Large intestine (tissue), 12 donors: ENCODE measurements at places on chromosomes 1 and 21. TPM values are rescaled to one million over a fixed set of nuclear protein-coding genes. Genes with fewer than 3 reads are reported as not detected.
A peak's percentile ranks its signal among the peaks of the same experiment; 100 is the strongest.

DNA sequence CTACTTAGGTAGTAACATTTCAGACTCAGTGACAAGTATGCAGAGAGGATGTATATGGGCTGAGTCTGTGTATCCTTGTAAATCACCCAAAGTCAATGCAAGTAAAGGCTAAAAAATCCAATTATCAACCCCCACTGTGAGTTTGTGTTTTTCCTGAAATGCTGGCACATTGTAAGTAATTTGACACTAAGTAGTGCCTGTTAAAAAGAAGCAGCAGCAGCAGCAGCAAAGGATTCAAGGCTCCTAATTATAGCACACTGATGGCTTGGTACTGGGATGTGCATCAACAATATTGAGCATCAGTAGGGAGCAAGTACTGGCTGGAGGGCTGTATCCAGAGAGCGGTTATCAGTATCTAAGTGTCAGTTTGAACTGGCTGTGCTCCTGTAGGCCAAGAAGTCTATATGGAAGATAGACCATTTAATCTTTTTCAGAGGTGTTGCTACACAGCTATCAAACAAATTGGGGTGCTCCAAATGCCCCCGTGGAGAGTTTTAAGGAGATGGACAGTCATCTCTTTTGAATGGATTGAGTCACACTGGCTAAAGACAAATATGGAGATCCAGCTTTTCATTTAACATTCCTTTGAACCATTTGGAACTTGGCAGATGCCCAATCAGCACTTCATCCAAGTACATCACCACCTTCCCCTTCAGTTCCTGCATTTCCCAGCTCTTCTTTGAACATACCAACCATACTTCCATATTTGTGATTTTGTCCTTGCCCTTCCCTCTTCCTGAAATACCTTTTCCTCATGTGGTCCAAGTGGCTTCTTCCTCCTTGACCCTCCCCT is 241.2 kb upstream of the ST6GALNAC5 start:
- no peaks in the 10 kb centered on the region for H3K27me3 ChIP-seq
- peaks cover 5% of the 10 kb centered on the region for H3K36me3 ChIP-seq
- H3K27ac ChIP-seq: no peak overlapping the region
- no peak for DNase-seq
- no peak overlapping the region for H3K4me3 ChIP-seq
- no peaks in the 10 kb centered on the region for H3K4me1 ChIP-seq

- DNase-seq: no peak
- peak overlapping the region; percentile 64 for H3K27ac ChIP-seq
- H3K36me3 ChIP-seq: peaks cover 12% of the 10 kb centered on the region
- H3K4me3 ChIP-seq: no peak overlapping the region
- H3K4me1 ChIP-seq: peaks cover 59% of the 10 kb centered on the region
Measured at GRCh38 chr1:40984066-40984465, 4.6 kb downstream of the CTPS1 start.

DNA sequence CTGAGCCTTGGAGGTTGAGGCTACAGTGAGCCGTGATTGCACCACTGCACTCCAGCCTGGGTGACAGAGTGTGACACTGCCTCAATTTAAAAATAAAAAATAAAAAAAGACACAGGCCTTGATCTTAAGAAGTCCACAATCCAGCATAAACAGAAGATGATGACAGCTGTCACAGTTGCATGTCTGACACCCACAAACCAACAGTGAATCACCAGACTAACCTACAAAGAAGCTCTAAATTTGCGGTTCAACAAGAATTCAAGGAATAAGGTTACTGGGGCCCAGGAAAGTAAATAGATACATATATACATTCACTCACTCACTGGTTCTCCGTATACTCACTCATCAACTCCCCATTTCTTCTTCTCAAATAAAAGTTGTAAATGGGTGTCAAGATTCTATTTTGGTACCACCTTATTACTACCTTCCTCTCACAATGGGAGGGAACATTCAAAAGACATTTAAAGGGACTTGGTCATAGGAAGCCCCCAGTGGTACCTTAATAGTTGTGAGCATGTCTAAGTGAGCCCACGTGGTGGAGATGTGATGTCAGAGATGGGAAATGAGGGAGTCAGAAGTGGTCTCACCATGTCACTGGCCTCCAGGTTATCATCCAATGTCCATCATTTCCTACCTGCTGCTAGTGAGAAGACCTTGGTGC is 66.9 kb upstream of the PRDX6 start:
- H3K4me1 ChIP-seq: peaks cover 13% of the 10 kb centered on the region
- H3K27me3 ChIP-seq: no peaks in the 10 kb centered on the region
- no peak overlapping the region for H3K27ac ChIP-seq

DNA sequence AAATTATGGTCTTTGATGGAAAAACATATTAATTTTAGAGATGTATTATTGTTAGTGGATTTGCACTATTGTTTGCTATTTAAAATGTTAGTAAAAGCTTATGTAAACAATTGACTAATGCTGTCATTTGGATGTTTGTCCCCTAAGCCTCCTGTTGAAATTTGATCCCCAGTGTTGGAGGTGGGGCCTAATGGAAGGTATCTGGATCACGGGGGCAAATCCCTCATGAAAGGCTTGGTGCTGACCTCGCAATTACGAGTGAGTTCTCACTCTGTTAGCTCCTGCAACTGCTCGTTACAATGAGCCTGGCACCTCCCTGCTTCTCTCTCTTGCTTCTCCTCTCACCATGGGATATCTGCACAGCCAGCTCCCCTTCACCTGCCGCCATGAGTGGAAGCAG is 14.3 kb downstream of the TMEM35B start:
- H3K4me3 ChIP-seq: no peak overlapping the region
- DNase-seq: no peak
- no peak overlapping the region for H3K27ac ChIP-seq

- H3K36me3 ChIP-seq: no peaks in the 10 kb centered on the region
- DNase-seq: no peak
- H3K27ac ChIP-seq: no peak overlapping the region
- no peak overlapping the region for H3K4me3 ChIP-seq
- H3K27me3 ChIP-seq: peaks cover 21% of the 10 kb centered on the region
Measured at GRCh38 chr1:6165027-6165426, 15.1 kb downstream of the CHD5 start.

- H3K27ac ChIP-seq: no peak overlapping the region
- H3K4me1 ChIP-seq: no peaks in the 10 kb centered on the region
- H3K27me3 ChIP-seq: no peaks in the 10 kb centered on the region
Measured at GRCh38 chr1:100626397-100626796, 88.5 kb downstream of the GPR88 start.

DNA sequence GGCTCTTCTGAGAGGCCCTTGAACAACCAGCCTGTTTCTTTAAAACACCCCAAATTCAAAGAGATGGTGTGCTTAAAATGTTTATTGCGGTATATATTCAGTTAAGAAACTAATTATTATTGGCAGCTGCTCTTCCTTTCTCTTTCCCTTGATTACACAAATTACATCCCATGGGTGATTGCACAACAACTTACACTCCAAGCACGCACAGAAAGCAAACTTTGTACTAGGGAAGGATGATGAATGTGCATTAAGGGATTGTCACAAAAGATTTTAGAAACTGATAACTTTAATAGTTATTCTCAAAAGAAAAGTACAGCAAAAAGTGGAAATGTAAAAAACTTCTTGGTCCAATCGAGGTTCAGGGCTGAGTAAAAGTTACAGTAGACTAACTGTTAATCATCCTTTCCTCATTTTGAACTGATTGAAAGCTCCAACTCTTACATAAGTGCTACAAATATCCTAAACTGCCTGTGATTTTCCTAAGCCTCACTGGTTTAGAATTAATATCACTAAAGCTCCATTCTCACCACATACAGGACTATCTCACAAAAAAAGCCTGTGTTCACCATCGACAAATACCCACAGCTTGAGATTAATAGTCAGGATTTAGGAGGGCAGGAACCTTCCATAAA is 153.4 kb downstream of the TTLL7 start:
- H3K4me3 ChIP-seq: no peak overlapping the region
- DNase-seq: peak; percentile 86
- H3K4me1 ChIP-seq: peaks cover 15% of the 10 kb centered on the region
- no peaks in the 10 kb centered on the region for H3K36me3 ChIP-seq

DNA sequence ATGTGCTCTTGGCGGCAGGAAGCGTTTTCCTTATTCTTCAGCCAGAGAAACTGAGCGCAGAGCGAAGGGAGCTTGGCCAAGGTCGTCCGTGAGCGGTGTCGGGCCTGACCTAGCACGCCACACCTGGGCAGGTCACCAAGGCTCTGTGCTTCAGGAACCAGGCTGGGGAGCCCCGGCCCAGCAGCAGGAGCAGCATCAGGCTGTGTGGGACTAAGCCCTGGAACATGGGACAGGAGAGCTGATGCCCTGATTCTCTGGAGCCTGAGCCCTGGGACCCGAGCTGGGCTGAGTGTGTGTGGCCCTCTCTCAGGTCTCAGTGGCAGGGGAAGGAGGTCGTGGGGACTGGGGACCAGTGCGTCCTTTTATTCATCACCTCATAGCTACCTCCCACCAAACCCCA is 65.2 kb upstream of the ABCG1 start:
- no peak overlapping the region for H3K4me3 ChIP-seq
- no peaks in the 10 kb centered on the region for H3K36me3 ChIP-seq
- no peaks in the 10 kb centered on the region for H3K4me1 ChIP-seq
- H3K27ac ChIP-seq: no peak overlapping the region

DNA sequence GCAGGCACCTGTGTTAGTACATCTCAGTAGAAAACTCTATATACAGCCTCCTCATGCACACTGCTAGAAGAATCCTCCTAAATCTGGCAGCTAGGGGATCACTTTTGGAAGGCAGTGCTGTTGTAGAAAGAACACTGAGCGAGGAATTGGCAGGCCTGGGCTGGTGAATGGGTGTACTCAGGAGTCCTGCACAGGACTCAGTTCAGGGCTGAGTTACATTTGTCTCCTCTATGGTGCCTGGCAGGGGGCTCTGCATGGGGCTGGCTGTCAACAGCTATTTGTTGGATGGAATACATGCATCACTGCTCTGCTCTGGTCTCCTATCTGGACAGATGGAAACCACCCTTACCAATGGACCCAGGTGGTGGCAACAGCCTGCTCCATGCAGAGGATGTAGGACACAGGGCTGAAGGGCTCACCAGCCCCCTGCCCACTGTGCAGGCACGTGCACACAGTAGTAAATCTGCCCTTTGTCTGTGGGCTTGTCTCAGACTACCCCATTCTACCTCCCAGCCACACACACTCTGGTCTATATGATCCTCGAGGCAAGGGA is 74.2 kb downstream of the LRIG2 start:
- H3K27ac ChIP-seq: peak overlapping the region; percentile 7
- no peaks in the 10 kb centered on the region for H3K36me3 ChIP-seq

- no peaks in the 10 kb centered on the region for H3K4me1 ChIP-seq
- DNase-seq: no peak
- peaks cover 21% of the 10 kb centered on the region for H3K27me3 ChIP-seq
- H3K4me3 ChIP-seq: no peak overlapping the region
Measured at GRCh38 chr1:200866521-200866920, 6.3 kb upstream of the GPR25 start.

DNA sequence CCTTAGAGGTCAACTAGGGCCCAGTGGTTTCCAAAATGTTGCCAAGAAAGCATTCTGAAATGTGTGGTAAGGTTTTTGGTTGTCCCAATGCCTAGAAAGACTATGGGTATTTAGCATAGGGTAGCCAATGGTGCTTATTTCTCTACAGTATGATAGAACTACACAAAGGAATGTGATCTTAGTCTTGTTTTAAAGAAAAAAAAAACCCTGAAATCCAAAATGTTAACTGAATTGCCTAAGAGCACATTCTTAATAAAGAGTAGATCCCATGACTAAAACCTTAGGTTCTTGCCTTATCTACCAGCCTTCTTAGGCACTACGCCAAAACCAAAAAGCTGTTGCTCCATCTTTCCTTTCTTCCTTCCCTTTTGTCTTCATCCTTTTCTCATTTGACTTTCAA is 428.2 kb downstream of the MRPL39 start:
- no peaks in the 10 kb centered on the region for H3K27me3 ChIP-seq
- H3K4me3 ChIP-seq: no peak overlapping the region
- no peak overlapping the region for H3K27ac ChIP-seq
- H3K36me3 ChIP-seq: no peaks in the 10 kb centered on the region

- H3K4me1 ChIP-seq: peaks cover 9% of the 10 kb centered on the region
- no peak for DNase-seq
- no peak overlapping the region for H3K4me3 ChIP-seq
- no peak overlapping the region for H3K27ac ChIP-seq
- no peaks in the 10 kb centered on the region for H3K36me3 ChIP-seq
Measured at GRCh38 chr1:119651133-119651532, 3.1 kb upstream of the ZNF697 start.

FMN2 gene
- 1.8 TPM for polyA plus RNA-seq

SPRR5 gene
- polyA plus RNA-seq: not detected

NECTIN4 gene
- polyA plus RNA-seq: 0.42 TPM

C1orf226 gene
- 17.1 TPM for polyA plus RNA-seq
